ENCODE measurements at places on chromosomes 5 and 9.

- DNase-seq, result peak; percentile 98
Observed at GRCh38 chr5:111680737-111681413, 76.1 kb downstream of the NREP start.

- DNase-seq, result no peak
Observed at GRCh38 chr9:106883626-106884190, 20.7 kb downstream of the ZNF462 start.

GRCh38 chr9:131262327-131263032, 13.8 kb downstream of the FAM78A start:
- DNase-seq, result no peak

GRCh38 chr5:76565009-76565408, 58.2 kb downstream of the F2RL2 start:
- DNase-seq, result no peak

- DNase-seq, result no peak
Observed at GRCh38 chr9:124429530-124429867, 14.3 kb upstream of the PSMB7 start.

GRCh38 chr5:31479706-31480105, 52.2 kb downstream of the DROSHA start:
- DNase-seq, result no peak

GRCh38 chr9:17322882-17323864, 188.3 kb downstream of the CNTLN start:
- no peak for DNase-seq

Measured in dermis blood vessel endothelial cell (primary cell).